ENCODE measurements at places on chromosomes 12 and 14. TPM values are rescaled to one million over a fixed set of nuclear protein-coding genes. Genes with fewer than 3 reads are reported as not detected.

DNA sequence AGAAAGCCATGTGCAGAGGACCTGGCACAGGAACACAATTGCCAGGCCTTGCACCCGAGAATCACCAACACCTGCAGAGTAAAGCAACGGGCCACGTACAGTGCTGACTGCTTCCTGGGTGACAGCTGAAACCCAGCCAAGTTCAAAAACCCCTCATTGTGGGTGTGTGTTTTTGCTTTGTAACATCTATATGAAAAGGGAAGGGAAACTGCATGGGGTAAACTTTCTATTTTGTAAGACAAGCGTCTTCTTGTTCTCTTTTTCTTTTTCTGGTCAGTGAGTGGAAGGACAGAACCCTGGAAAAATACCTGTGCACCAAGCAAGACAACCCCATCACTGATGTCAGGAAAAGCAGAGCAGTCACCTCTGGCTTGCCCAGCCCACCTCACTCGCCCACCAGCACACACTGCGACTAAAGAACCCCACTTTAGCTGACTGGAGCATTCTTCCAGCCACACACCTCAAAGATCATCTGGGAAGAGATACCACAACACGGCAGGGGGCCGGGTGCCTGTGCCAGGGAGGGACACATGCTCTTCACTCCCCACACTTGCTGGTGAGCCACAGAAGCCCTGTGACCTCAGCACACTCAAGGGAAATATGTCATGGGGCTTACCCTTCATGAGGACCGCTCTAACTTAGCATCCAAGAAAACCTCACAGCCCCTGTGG, 172.3 kb downstream of the NDUFA12 start:
- no peaks in the 10 kb centered on the region for H3K36me3 ChIP-seq
- no peak for DNase-seq
- no peak overlapping the region for H3K4me3 ChIP-seq
- H3K4me1 ChIP-seq, result peaks cover 11% of the 10 kb centered on the region
- no peak overlapping the region for H3K27ac ChIP-seq

OR6C76 gene
- polyA plus RNA-seq, result not detected

GRCh38 chr12:48349471-48349870, 1.2 kb downstream of the ZNF641 start:
- peaks cover 8% of the 10 kb centered on the region for H3K36me3 ChIP-seq
- H3K27me3 ChIP-seq, result no peaks in the 10 kb centered on the region
- H3K4me1 ChIP-seq, result peaks cover 18% of the 10 kb centered on the region
- DNase-seq, result no peak

DNA sequence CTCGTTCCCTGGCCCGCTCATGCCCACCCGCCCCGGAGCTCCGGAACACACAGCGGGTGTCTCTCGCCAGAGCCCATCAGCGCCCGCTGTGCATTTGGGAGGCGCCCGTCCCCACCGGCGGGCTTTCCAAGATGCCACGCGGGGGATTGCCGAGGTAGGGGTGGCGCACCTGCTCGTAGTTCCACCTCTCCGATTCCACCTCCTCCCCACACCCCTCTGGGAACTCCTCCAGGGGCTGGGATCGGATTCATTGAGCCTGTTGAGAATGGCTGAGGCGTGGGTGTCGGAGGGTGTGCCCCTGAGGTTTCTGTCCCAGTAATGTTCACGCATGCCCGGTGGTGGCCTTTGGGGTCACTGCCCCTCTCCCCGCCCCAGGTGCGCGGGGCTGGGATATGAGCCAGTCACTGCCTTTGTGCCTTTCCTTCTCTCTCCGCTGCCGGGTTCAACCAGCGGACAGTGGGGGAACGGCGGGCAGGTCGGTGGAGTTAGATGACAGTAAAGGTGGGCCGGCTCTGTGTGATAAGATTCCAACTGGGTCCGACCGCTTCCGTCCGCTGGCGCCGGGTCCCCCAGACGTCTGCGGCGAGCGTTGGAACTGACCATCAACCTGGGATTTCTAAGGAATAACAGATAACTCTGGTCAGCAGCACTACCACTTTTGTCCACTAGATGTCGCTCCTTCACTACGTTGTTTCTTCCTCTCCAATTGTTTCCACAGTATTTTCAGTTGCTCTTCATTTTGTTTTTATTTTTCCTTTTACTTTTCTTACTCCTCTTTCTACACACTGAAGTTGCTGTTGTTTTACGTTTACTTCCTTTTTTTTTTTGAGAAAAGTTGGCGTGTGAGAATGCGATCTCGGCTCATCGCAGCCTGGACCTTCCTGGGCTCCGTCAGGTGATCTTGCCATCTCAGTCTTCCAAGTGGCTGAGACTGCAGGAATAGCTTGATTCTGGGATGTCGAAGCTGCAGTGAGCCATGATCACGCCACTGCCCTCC, 178.1 kb upstream of the ALG10B start:
- H3K27ac ChIP-seq, result no peak overlapping the region
- H3K4me3 ChIP-seq, result peak overlapping the region; percentile 65
- H3K27me3 ChIP-seq, result no peaks in the 10 kb centered on the region
- H3K36me3 ChIP-seq, result no peaks in the 10 kb centered on the region
- peaks cover 6% of the 10 kb centered on the region for H3K4me1 ChIP-seq

DNA sequence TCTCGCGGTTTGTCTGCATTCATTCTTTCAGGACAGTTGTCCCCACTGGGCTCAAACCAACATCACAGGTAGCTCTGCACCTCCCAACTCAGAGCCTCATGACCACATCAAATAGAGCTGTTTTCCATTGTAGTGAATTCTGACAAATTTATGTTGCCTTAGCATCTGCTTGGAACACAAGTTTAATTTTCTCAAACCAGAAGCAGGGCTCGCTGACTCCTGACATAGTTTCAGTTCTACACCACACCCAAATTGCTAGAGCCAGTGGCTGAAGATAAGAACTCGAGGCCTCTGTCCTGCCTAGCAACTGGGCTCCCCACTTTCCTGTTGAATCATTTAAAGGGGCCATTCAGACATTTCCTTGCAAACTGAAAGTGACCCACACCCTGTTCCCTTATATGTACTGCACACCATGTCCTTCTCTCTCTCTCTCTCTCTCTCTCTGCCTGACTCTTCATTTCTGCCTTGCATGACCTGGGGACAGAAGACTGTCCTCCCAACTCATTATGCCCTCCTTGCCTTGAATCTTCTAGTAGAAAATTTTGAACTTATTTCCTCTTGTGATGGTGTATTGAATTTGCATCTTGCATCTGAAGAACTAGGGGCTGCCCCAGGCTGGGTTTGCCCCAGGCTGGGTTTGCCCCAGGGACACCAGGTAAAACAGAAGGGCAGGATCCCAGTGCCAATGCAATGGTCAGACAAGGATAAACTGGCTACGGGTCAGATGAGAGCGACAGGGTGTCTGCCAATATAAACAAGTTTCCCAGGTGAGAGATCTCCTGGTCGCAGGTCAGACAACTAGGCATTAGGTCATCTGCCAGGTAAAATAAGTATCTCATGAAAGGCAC, 9.7 kb upstream of the WSCD2 start:
- no peaks in the 10 kb centered on the region for H3K4me1 ChIP-seq
- no peak for DNase-seq
- H3K27ac ChIP-seq, result no peak overlapping the region
- H3K27me3 ChIP-seq, result peaks cover 2% of the 10 kb centered on the region
- H3K36me3 ChIP-seq, result no peaks in the 10 kb centered on the region

DNA sequence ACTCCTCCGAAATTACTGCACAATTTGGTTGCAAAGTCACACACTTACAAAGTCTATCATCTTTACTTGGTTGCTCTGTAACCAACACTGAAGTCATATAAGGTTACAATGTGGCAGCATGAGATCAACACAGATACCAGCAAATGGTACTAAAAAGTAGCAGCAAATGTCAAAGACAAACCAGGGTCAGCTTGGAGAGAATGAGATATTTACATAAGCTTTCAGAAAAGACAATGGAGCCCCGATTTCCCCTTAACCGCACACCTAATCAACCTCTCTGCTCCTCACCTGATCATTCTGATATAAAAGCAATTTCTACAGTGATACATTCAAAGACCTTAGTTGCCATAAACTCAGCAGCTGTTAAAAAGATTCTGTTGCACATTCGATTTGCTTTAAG, 76.4 kb upstream of the FOXN3 start:
- H3K27me3 ChIP-seq, result no peaks in the 10 kb centered on the region
- H3K4me1 ChIP-seq, result no peaks in the 10 kb centered on the region
- no peak for DNase-seq
- no peaks in the 10 kb centered on the region for H3K36me3 ChIP-seq

DNA sequence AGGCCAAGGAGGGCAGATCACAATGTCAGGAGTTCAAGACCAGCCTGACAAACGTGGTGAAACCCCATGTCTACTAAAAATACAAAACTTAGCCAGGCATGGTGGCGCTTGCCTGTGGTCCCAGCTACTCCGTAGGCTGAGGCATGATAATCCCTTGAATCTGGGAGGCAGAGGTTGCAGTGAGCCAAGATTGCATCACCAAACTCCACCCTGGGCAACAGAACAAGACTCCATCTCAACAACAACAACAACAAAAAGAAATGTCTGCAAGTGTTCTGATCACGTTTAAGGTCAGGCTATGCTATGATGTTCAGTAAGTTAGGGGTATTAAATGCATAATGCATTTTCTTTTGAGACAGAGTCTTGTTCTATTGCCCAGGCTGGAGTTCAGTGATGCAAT, 6.7 kb upstream of the PLD4 start:
- peaks cover 18% of the 10 kb centered on the region for H3K27me3 ChIP-seq
- no peaks in the 10 kb centered on the region for H3K4me1 ChIP-seq
- no peak for DNase-seq
- H3K4me3 ChIP-seq, result no peak overlapping the region
- H3K27ac ChIP-seq, result no peak overlapping the region

Measured in psoas muscle (tissue), 8 donors.